ENCODE measurements at places on chromosomes 2 and 18. TPM values are rescaled to one million over a fixed set of nuclear protein-coding genes. Genes with fewer than 3 reads are reported as not detected.

- H3K27ac ChIP-seq, result no peak overlapping the region
- no peak overlapping the region for H3K4me3 ChIP-seq
- no peak for DNase-seq
- no peaks in the 10 kb centered on the region for H3K27me3 ChIP-seq
Measured at GRCh38 chr18:76368976-76369375, 126.1 kb downstream of the ZNF516 start.

GRCh38 chr2:57957238-57957637 is 89.4 kb upstream of the VRK2 start:
- H3K36me3 ChIP-seq, result no peaks in the 10 kb centered on the region
- no peaks in the 10 kb centered on the region for H3K27me3 ChIP-seq
- no peak overlapping the region for H3K4me3 ChIP-seq

GRCh38 chr2:144942516-144943256 is 422.8 kb upstream of the ZEB2 start:
- no peaks in the 10 kb centered on the region for H3K36me3 ChIP-seq
- DNase-seq, result peak; percentile 81
- H3K4me3 ChIP-seq, result no peak overlapping the region
- no peaks in the 10 kb centered on the region for H3K27me3 ChIP-seq
- H3K27ac ChIP-seq, result no peak overlapping the region

DNA sequence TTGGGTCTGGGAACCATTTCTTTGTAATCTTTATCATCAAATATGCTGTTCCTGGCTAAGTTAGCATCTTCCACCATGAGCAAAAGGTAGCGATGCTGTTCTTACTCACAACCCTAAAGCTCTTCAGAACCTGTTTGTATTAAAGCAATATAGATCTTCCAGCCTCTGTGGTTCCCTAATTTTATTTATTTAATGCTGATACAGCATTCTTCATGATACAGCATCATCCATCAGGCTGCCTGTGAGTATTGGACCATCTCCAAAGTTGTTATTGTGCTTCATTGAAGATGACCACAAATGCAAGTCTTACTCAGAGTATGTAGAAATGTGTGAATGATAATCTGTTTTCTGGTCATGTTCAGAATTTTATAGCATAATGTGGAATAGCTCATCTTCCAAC is 40.9 kb upstream of the CTLA4 start:
- H3K4me1 ChIP-seq, result no peaks in the 10 kb centered on the region
- H3K36me3 ChIP-seq, result no peaks in the 10 kb centered on the region
- H3K27me3 ChIP-seq, result peaks cover 27% of the 10 kb centered on the region
- no peak overlapping the region for H3K27ac ChIP-seq
- no peak overlapping the region for H3K4me3 ChIP-seq

- peaks cover 20% of the 10 kb centered on the region for H3K27me3 ChIP-seq
- no peak overlapping the region for H3K4me3 ChIP-seq
- no peak for DNase-seq
Measured at GRCh38 chr2:127612111-127612822, 33.7 kb upstream of the GPR17 start.

DNA sequence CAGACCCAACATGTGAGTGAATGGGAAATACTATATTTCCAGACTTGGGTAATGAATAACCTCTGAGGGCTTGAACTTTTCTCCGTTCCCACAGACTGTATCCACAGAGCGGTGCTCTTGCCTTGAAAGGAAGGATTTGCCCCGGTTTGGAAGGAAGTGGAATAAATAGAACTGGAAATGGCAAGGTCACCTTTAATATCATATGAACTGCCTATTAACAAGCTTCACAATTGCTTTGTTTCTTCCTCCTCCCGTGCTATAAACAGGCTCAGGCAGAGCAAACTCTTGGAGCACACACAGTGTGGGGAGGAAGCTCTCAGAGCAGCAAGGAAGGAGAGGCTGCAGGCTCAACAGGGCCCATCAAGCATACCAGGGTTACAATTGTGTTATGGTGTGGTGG is 28.5 kb upstream of the DARS1 start:
- no peak overlapping the region for H3K27ac ChIP-seq
- peaks cover 8% of the 10 kb centered on the region for H3K27me3 ChIP-seq
- peaks cover 1% of the 10 kb centered on the region for H3K4me1 ChIP-seq
- no peak for DNase-seq

GRCh38 chr2:144274131-144274530 is 245.8 kb downstream of the ZEB2 start:
- H3K27me3 ChIP-seq, result no peaks in the 10 kb centered on the region
- no peak overlapping the region for H3K4me3 ChIP-seq
- DNase-seq, result no peak
- no peaks in the 10 kb centered on the region for H3K36me3 ChIP-seq
- no peak overlapping the region for H3K27ac ChIP-seq

DNA sequence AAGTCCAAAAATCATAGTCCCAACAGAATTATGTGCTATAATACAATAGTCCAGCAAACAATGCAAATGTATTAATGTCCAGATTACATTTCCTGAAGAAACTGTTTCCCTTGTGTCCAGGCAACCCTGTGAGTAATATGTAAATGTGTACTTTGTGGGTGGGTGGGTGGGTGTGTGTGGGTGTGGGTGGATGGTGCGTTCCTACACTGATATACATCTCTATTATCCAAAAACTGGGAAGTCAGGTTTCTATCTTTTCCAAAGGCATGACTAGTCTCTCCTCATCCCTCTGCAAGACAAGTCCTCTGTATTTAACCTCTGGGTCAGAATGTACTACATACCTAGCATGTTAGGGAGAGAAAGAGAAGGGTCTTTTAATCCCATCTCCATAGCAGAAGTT is 71.6 kb downstream of the LNPK start:
- DNase-seq, result no peak
- no peak overlapping the region for H3K27ac ChIP-seq
- no peak overlapping the region for H3K4me3 ChIP-seq
- 0 out of 2 replicates have a peak, but pooled peaks cover 1% of the 10 kb centered on the region for H3K36me3 ChIP-seq
- H3K27me3 ChIP-seq, result no peaks in the 10 kb centered on the region

- H3K36me3 ChIP-seq, result no peaks in the 10 kb centered on the region
- no peak overlapping the region for H3K4me3 ChIP-seq
- no peak overlapping the region for H3K27ac ChIP-seq
- H3K4me1 ChIP-seq, result peaks cover 2% of the 10 kb centered on the region
- DNase-seq, result no peak
Measured at GRCh38 chr2:46518861-46519260, 39.5 kb downstream of the TMEM247 start.

DNA sequence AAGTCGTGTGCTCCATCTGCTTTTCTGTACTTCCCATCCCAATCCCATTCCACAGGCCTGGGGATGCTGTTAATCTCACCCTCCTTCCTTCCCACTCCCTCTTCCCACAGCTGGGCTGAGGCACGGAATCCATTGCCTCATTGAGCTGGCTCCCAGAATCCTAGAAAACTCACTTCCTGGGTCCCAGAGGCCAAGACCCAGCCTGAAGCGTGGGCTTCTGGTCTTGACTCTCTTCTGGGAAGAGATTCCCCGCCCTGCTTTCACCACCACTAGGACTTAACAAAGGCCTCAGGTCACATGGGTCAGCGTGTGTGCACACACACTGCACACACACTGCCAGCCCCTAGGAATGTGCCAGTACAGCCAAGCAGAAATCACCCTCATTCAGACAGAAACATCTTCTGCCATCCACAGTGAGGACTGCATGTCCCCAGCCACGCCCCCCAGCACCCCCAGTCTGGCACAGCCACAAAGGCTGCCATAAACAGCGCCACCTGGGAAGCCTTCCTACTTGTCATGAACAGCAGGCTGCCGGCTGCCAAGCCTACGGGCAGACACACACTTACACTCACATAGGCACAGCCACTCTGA is 165.8 kb downstream of the TNS1 start:
- H3K36me3 ChIP-seq, result peaks cover 39% of the 10 kb centered on the region
- peaks cover 11% of the 10 kb centered on the region for H3K4me1 ChIP-seq
- no peaks in the 10 kb centered on the region for H3K27me3 ChIP-seq
- no peak overlapping the region for H3K4me3 ChIP-seq
- no peak for DNase-seq
- H3K27ac ChIP-seq, result peak overlapping the region; percentile 35

DNA sequence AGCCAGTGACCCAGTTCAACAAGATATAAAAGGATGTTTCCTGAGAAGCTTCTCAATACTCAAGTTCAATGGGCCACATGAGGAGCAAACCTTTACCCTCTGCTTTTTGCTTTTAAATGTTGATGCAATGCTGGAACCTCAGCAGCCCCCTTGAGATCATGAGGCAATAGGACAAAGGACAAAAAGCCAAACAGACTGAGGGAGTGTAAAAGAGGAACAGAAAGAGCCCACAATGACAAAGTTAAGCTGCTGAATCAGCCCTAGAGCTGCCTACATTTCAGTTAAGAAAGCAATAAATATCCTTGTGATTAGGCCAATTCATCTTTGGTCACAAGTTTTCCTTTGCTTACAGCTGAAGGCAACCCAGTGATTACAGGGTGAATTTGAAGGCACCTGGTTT is 76.9 kb downstream of the MRO start:
- no peaks in the 10 kb centered on the region for H3K4me1 ChIP-seq
- DNase-seq, result no peak
- H3K27me3 ChIP-seq, result no peaks in the 10 kb centered on the region
- H3K27ac ChIP-seq, result no peak overlapping the region
- H3K36me3 ChIP-seq, result no peaks in the 10 kb centered on the region
- no peak overlapping the region for H3K4me3 ChIP-seq

GRCh38 chr18:61992923-61993322 is 100.1 kb upstream of the RNF152 start:
- no peaks in the 10 kb centered on the region for H3K36me3 ChIP-seq
- H3K27me3 ChIP-seq, result no peaks in the 10 kb centered on the region
- no peak overlapping the region for H3K4me3 ChIP-seq
- DNase-seq, result peak; percentile 72
- H3K27ac ChIP-seq, result peak overlapping the region; percentile 87

- peak overlapping the region; percentile 38 for H3K27ac ChIP-seq
- peaks cover 16% of the 10 kb centered on the region for H3K4me1 ChIP-seq
- no peak for DNase-seq
Measured at GRCh38 chr2:20515290-20516220, 68.7 kb downstream of the RHOB start.

- no peak overlapping the region for H3K4me3 ChIP-seq
- H3K27ac ChIP-seq, result no peak overlapping the region
- peaks cover 6% of the 10 kb centered on the region for H3K36me3 ChIP-seq
- H3K4me1 ChIP-seq, result 0 out of 2 replicates have a peak, but pooled peaks cover 4% of the 10 kb centered on the region
- H3K27me3 ChIP-seq, result no peaks in the 10 kb centered on the region
- no peak for DNase-seq
Measured at GRCh38 chr2:199926806-199927205, 15.7 kb downstream of the C2orf69 start.

GRCh38 chr2:25176541-25177181 is 8.3 kb upstream of the POMC start:
- H3K36me3 ChIP-seq, result no peaks in the 10 kb centered on the region
- H3K27ac ChIP-seq, result no peak overlapping the region
- no peaks in the 10 kb centered on the region for H3K4me1 ChIP-seq
- no peak for DNase-seq

GRCh38 chr2:241891988-241892298 is 22.4 kb downstream of the RTP5 start:
- H3K27ac ChIP-seq, result no peak overlapping the region
- H3K27me3 ChIP-seq, result no peaks in the 10 kb centered on the region
- H3K36me3 ChIP-seq, result no peaks in the 10 kb centered on the region
- no peak overlapping the region for H3K4me3 ChIP-seq
- DNase-seq, result no peak
- no peaks in the 10 kb centered on the region for H3K4me1 ChIP-seq

DNA sequence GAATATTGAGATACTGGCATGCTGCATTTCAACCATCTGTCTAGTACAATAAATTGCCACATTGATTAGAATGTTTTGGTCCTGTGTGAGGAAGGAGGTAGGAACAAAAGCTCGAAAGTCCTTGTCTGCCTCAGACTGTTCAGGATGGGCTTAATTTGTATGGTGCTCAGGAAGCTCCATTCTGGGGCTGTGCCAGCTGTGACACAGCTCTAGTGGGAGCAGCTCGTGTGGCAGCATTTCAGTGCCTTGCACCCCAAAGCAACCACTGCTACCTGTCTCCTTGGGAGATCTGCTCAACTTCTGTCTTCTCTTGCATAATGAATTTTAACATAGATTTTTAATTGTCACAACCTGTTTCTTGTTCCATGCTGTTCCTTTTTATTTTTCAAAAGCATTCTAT is 144.4 kb upstream of the THUMPD2 start:
- no peak overlapping the region for H3K4me3 ChIP-seq
- DNase-seq, result no peak

DNA sequence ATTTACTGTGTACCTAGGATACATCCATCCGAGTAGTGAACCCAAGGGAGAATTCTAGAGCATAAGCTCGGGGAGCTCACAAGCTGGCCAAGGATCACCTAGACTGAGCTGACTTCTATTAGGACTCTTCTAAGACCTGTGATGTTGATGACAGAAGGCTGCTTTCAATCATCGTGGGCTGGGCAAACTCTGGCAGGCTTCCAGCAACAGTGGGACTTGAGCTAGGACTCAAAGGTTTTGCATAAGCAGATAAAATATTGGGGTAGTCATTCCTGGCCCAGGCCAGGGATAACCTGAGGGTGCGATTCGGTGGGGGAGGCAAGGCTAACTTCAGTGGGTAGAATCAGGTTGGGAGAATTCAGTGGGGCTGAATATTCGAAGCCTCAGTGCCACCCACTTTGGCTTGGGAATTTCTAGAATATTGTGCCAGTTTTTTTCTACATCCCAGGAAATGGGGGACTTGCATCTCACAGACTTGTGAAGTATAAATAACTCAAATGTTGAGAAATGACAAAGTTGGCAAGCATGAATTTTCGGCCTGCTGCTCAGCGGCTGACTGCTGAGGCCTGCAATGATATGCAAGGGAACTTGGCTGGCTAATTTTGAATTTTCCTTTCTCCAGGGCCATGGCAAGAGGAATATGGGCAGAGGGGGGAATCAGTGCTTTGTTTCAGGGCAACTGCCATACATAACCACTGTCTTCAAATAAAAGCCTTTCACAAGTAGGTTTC is 274.3 kb downstream of the PRKCE start:
- DNase-seq, result no peak
- no peaks in the 10 kb centered on the region for H3K27me3 ChIP-seq
- no peaks in the 10 kb centered on the region for H3K36me3 ChIP-seq
- H3K27ac ChIP-seq, result no peak overlapping the region
- no peaks in the 10 kb centered on the region for H3K4me1 ChIP-seq
- no peak overlapping the region for H3K4me3 ChIP-seq

- no peaks in the 10 kb centered on the region for H3K36me3 ChIP-seq
- no peaks in the 10 kb centered on the region for H3K4me1 ChIP-seq
- H3K27me3 ChIP-seq, result no peaks in the 10 kb centered on the region
- H3K4me3 ChIP-seq, result no peak overlapping the region
Measured at GRCh38 chr18:30487962-30488361, 554.6 kb downstream of the DSC3 start.

The CARF gene
- total RNA-seq, result 3.1 TPM

The TMEM169 gene
- 0.83 TPM for total RNA-seq

The ADNP2 gene
- total RNA-seq, result 13.9 TPM

The ICA1L gene
- 1.8 TPM for total RNA-seq

The RSAD2 gene
- not detected for total RNA-seq

The COLEC11 gene
- 0.28 TPM for total RNA-seq

The LOXHD1 gene
- total RNA-seq, result not detected

The MOCOS gene
- total RNA-seq, result 1.9 TPM

The HTR2B gene
- total RNA-seq, result 0.72 TPM

The ATP6V1C2 gene
- total RNA-seq, result not detected

All from IMR-90 (cell line).